Mesenteric fat pad (tissue), 1 donor: ENCODE measurements at places on chromosomes 11 and 22. TPM values are rescaled to one million over a fixed set of nuclear protein-coding genes. Genes with fewer than 3 reads are reported as not detected.

USH1C gene
- 0.19 TPM for total RNA-seq

KCNK7 gene
- total RNA-seq: 1.5 TPM

PHRF1 gene
- total RNA-seq: 29.3 TPM

KRTAP5-2 gene
- not detected for total RNA-seq

SYCE3 gene
- total RNA-seq: not detected

SCGB1D4 gene
- total RNA-seq: not detected

RTN4RL2 gene
- 2.8 TPM for total RNA-seq

PEX16 gene
- 21.5 TPM for total RNA-seq
